Stimulated activated CD4-positive, alpha-beta T cell treated with anti-CD3 and anti-CD28 coated beads, Interleukin-4, amount 100 ng/mL, for 4 hours (primary cell): ENCODE measurements at places on chromosomes 7 and 10.

DNA sequence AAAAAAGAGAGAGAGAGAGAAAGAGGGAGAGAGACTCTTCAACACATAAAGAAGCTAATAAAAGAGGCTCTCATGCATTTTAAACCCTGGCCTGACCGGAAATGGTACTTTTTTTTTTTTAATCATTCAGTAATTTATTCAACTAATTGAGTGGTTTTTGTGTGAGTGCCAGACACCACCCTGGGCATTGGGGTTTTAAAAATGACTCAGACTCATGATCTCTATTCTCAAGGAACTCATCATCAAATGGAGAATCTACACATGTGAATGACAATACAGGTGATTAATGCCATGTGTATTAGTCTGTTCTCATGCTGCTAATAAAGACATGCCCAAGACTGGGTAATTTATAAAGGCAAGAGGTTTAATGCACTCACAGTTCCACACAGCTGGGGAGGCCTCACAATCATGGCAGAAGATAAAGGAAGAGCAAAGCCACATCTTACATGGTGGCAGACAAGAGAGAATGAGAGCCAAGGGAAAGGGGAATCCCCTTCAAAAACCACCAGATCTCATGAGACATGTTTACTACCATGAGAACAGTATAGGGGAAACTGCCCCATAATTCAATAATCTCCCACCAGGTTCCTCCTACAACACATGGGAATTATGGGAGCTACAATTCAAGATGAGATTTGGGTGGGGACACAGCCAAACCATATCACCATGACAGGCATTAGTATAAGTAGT is 158.5 kb upstream of the AUTS2 start:
- no peak for DNase-seq

DNA sequence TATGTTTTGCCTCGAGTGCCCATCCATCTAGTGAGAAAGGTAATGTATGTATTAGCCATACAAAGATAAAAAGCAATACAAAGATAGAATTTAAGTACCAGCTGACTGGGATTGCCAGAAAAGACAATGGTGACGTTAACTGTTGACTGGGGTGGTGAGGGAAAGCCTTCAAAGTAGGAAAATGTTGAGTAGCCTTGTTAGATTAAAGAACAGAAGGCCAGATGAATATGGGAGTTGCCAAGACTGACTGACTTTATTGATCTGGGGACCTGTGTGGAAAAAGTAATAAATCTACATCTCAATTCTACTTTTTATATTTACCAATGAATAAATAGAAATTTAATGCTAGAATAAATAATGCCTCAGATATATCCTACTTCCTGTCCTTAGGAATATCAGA is 97.7 kb downstream of the TFEC start:
- no peak for DNase-seq

DNA sequence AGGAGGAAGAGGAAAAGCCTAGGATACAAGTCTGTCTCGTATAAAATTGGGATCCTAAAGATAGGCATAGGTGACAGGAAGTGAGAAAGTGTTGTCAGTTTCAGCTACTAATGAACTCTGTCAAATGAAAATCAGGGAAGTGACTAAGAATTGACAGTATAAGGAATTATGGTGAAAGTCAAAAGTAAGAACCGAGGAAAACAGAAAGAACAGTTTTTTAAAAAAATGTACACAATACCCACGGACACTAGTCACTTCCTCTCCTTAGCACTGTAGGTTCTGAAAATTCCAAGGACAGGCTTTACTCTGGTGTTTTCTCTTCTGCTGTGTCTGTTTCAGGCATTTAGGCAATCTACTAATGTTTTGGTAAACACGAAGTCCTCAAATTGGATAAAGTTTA is 42.3 kb downstream of the ATAD1 start:
- DNase-seq, result no peak

DNA sequence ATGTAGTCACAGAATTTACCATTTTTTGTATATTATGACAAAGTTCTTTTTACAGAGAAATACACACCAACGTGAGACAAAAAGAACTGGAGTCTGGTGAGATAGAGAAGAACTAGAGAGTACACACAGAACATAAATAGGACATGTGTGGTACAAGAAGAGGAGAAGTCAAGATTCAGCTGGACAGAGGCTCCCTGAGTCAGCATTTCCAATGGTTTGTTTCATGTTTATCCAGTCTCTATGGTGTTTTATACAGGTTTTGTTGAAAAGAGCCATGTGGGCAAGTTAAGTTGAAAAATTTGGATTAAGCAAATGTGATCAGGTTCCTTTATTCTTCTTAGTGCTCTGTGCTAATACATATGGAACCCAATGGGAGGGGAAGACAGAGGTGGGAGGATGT is 105.5 kb upstream of the AKR1E2 start:
- no peak for DNase-seq

DNA sequence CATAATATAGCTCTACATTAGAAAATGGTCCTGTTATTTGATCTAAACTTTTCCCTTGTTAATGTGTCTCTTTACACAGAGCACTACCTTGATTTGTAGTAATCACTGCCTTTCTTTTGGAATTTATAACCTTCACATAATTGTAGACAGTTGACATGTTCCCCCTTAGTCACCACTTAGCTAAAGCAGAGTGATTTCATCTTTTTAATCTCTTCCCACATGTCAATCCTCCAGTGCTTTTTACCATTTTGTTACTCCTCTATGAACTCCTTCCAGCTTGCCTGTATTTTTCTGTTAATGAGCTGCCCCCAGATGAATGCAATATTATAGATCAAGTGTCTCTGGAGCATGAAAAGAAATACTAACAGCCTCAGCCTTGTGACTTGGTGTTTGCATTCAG is 2.6 kb upstream of the PPP1R3A start:
- no peak for DNase-seq

DNA sequence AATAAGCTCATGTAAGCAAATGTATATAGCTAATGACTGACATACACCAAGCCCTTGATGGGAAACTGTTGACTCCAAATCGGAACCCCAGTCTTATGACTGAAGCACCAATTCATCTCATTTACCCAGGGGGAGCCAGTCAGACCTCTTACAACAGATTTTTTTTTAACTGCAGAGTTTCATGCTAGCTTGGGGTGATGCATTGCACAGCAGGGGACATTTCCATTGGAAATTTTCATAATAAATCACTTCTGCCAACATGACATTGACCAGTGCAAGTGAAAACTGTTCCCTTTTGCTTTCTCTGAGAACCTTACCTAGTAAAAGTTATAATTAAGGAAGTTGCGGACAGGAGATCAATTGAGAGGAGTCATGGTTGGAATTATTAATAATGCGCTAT is 137.0 kb upstream of the VWC2 start:
- no peak for DNase-seq
